ENCODE measurements at places on chromosomes 1 and 21. TPM values are rescaled to one million over a fixed set of nuclear protein-coding genes. Genes with fewer than 3 reads are reported as not detected.

- H3K4me1 ChIP-seq = no peaks in the 10 kb centered on the region
- no peak for DNase-seq
- H3K4me3 ChIP-seq = no peak overlapping the region
- no peaks in the 10 kb centered on the region for H3K27me3 ChIP-seq
- no peaks in the 10 kb centered on the region for H3K36me3 ChIP-seq
These were observed 22.9 kb upstream of the LMO4 start for GRCh38 chr1:87305762-87306161.

GRCh38 chr1:205258261-205258691 lies 30.5 kb downstream of the TMCC2 start:
- H3K27ac ChIP-seq = no peak overlapping the region
- H3K27me3 ChIP-seq = peaks cover 3% of the 10 kb centered on the region
- H3K4me1 ChIP-seq = peaks cover 11% of the 10 kb centered on the region
- no peaks in the 10 kb centered on the region for H3K36me3 ChIP-seq
- DNase-seq = no peak

DNA sequence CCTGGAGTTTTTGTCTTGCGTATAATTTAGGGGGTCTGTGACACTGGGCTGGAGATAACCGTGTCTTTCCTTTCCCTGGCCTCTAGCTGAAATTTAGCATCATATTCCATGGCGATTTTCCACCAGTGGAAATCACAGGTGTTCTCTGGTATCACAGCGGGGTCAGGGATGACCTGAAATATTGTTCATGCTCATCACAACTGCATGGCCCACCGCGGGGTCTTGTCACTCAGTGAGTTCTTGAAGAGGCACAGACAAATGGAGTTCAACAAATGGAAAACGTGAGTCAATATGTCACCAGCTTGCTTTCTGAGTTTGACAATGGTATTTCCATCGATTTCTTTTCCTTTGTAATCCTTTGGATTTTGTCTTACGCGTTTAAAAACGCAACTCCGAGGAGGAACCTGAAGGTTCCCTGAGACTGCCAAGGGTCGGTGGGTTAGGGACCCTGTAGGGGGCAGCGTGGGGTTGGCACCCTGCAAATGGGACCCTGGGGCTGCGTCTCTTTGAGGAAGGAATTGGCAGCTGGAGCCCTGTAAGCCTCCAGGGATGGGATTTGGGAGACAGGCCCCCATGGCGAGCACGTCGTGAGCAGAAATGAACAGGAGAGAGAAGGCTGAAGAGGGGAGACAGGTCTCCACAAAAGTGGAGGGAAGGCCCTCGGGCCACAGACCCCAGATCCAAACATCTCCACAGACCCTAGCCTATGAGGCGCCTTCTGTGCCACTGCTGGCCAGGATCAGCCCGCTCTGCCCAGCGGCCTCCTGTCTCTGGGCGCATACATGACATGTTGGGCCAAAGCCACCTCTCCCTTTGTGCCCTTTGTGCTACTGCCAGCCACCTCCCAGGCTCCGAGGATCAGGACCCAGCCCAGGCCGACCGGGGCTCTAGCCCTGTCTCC lies 32.1 kb upstream of the RUNX3 start:
- H3K27ac ChIP-seq = no peak overlapping the region
- H3K4me3 ChIP-seq = no peak overlapping the region
- DNase-seq = no peak
- H3K36me3 ChIP-seq = no peaks in the 10 kb centered on the region
- H3K4me1 ChIP-seq = peaks cover 92% of the 10 kb centered on the region

DNA sequence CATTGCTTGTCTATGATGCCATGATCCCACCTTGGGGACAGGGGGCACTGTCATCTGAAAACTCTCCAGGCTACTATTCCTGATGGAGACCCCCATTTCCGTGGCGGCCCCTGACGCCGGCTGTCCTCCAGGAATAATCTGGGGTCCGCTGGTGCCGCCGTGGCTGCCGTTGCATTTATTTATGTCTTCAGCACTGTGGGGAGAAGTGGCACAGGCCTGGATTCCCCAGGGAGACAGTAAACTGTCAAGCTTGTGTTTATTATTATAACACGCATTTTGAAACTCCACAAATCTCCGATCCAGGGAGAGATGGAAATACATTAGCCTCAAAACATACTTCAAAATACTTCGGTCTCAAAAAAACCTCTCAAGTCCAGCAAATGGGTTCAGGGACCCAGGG lies 126.9 kb upstream of the C1orf174 start:
- H3K4me3 ChIP-seq = no peak overlapping the region
- no peaks in the 10 kb centered on the region for H3K27me3 ChIP-seq
- peak overlapping the region; percentile 2 for H3K27ac ChIP-seq
- DNase-seq = no peak

DNA sequence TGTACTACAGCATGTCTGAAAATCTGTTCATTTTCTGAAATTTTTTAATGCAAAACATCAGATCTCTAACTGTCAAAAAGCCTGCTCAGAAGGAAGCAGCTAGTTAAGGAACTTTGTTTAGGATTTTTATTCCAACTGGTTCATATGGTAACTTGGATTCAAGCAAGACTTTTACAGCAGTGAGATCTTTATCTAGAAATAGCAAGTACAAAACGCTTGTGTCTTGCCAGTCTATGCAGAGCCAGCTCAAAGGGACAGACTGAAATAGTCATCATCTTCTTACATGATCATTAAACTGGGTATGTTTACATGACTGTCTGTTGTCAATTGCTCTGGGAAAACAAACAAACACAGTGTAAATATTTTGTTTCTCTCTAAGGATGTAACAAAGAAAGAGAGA lies 37.6 kb downstream of the DDAH1 start:
- H3K4me3 ChIP-seq = no peak overlapping the region
- no peaks in the 10 kb centered on the region for H3K4me1 ChIP-seq
- H3K27ac ChIP-seq = no peak overlapping the region

Gene USP24
- 155 TPM for total RNA-seq
